Activated T-cell treated with anti-CD3 and anti-CD28 coated beads, Interleukin-2, amount 50 U/mL, for 4 hours (primary cell): ENCODE measurements at places on chromosomes 16 and 17. TPM values are rescaled to one million over a fixed set of nuclear protein-coding genes. Genes with fewer than 3 reads are reported as not detected.

GRCh38 chr16:49825041-49825440, 30.9 kb downstream of the ZNF423 start:
- no peak for DNase-seq

DNA sequence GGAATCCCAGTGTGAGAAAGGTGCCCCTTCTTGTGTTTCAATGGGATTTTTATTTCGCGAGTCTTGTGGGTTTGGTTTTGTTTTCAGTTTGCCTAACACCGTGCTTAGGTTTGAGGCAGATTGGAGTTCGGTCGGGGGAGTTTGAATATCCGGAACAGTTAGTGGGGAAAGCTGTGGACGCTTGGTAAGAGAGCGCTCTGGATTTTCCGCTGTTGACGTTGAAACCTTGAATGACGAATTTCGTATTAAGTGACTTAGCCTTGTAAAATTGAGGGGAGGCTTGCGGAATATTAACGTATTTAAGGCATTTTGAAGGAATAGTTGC, 567 bp downstream of the UBB start:
- peak; percentile 23 for DNase-seq

DNA sequence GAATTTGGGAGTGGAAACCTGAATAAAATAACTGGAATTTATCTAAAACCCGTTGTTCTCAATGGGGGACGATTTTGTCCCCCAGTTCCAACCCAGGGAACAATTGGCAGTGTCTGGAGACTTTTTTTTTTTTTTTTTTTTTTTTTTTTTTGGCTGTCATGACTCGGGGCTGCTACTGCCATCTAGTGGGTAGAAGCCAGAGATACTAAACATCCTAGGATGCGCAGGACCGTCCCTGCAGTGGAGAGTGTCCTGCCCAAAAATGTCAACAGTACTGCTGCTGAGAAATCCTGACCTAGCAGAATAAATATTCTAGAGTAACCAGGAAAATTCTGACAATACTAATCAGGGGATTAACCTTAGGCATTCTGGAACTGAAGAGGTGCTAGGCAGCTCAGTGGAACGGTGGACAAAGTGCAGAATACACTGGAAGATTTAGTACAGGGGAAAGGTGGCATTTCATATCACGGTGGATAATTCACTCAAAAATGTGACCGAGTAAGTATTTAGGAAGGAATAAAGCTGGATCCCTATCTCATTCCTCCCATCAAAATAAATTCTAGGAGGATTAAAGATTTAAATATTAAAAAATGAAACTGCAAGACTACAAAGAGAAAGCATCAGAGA, 107.6 kb downstream of the SPECC1 start:
- DNase-seq: peak; percentile 37

DNA sequence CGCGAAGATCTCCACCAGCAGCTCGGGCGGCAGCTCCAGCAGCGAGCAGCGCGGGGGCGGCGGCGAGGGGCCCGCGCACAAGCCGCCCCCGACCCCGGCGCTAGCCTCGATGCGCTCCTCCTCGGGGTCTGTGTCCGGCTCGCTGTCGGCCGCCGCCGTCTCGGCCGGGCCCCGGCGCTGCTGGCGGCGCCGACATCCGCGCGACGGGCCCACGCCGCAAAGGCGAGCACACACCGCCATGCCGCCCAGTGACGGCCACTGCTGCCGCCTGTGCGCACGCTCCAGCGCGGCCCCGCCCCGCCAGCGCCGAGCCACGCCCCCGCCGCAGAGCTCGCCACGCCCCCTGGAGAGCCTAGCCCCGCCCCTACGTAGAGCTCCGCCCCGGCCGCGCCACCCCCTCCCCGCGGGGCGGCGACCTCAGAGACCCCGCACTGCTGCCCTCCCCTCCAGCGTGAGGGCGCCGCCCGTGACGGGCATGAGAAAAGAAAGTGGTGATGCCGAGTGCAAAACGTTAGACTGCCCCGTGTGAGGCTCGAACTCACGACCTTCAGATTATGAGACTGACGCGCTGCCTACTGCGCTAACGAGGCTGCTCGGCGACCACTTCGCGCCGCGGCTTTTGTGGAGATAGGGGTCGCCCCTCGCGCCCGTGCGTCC, at the start of gene FBXO31:
TSS of gene FBXO31 (minus strand) at position 272 of the 657 bp plus-strand sequence. CDS start at position 240, 32 bp downstream.
- DNase-seq: peak; percentile 93

DNA sequence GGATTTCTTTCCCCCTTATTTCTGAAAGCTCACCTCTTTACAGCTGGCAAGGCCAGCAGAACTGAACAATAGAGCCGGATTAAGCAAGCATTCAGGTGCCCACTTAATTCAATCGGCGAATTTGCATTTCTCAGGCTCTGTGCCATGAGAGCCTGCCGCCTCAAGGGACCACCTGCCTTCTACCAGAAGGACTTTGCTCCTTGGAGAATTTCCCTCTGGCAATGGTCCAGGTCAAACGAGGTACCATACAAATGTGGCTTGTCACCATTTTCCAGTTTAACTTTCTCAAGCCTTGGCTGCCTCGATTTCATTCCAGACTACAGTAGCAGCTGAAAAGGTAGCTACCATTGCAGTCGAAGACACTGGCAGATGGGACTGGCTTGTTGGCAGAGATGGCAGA, 534.0 kb downstream of the MAF start:
- no peak for DNase-seq

DNA sequence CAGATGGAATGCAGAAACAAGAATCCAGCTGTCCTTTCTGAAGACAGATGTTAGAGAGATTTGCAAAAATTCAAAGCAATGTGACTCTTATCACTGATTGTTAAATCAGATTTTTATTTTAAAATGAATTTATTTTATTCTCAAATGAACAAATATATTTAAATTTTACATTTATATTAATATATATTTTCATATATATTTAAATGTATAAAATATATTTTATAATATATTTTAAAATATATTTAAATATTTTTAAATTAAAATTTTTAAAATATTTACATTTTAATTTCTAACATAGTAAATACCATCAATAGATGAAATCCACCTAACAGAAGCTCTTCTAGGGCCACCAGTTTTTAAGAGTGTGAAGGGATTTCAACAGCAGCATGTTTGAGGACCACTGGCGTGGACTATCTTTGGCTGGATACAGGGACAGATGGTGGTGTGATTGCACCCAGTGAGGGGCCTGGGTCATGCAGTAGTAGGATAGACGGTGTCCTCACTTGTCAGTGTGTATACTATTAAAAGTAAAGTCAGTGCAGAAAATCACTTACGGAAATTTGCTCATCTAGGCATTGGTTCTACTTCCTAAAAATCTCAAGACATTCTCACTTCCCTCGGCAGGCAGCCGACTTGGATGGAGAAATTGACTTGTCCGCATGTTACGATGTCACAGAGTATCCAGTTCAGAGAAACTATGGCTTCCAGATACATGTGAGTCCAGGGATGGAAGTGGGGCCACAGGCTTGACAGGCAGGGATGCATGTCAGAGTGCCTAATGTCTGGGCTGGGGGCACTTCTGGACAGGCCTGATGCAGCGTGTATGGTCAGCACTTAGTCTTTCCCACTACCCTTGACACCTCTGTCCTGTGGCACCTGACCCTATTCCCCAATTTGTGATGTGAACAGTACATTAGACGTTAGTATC, 56.3 kb downstream of the PLD6 start:
- no peak for DNase-seq

Gene ERAL1
- 80.8 TPM for total RNA-seq

- DNase-seq: no peak
Measured at GRCh38 chr17:80036715-80037477, 454 bp downstream of the CCDC40 start.

Gene TMEM114
- not detected for total RNA-seq

GRCh38 chr16:88812513-88813268, 963 bp upstream of the APRT start:
- no peak for DNase-seq

Gene SPAG5
- 30.4 TPM for total RNA-seq

DNA sequence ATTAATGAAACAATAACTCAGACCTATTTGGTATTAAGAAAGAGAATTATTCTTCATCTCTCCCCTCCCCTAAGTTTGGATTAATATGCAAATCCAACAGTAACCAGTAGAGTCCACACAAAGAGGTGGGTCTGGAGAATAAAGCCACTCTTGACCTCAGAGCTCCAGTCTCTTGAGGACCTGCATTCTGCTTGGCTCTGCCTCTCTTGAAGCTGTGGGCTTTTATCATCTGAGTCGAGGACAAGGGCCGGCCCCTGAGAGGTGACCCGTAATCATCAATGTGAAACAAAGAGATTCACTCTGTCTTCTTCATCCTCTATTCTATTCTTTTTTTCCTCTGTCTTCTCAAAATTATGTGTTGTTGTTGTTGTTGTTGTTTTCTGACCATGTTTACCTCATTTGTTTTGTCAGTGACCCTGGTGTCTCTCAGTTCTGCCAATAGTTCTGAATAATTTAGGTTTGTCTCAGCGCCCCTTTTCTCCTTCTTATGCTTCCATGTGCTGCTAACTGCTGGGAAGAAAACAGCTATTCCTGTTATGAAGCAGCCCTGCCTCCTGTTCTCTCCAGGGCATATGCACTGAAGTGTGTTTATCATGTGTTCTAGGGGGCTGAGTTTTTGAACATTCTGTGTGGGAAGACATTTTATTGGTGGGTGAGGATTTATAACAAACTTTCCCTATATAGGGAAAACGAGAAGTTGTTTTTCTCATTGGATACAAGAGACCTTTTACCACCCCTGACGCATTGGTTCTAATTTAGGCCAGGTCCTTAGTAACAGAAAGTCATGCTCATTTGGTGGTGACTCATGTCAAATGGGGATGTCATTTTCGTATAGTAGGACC, 135.8 kb downstream of the TRIM37 start:
- DNase-seq: no peak

DNA sequence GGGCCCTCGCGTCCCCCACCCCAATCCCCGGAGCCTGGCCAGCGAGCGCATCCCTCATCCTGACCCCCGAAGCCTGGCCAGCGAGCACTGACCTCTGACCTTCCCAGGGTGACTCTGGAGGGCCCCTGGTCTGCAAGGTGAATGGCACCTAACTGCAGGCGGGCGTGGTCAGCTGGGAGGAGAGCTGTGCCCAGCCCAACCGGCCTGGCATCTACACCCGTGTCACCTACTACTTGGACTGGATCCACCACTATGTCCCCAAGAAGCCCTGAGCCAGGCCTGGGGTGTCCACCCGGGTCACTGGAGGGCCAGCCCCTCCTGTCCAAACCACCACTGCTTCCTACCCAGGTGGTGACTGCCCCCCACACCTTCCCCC, 2.3 kb downstream of the TPSD1 start:
- DNase-seq: no peak

Gene G6PC1
- not detected for total RNA-seq

Gene RASD1
- 1.3 TPM for total RNA-seq

Gene NDUFAB1
- 196 TPM for total RNA-seq

Gene KRTAP4-9
- not detected for total RNA-seq

DNA sequence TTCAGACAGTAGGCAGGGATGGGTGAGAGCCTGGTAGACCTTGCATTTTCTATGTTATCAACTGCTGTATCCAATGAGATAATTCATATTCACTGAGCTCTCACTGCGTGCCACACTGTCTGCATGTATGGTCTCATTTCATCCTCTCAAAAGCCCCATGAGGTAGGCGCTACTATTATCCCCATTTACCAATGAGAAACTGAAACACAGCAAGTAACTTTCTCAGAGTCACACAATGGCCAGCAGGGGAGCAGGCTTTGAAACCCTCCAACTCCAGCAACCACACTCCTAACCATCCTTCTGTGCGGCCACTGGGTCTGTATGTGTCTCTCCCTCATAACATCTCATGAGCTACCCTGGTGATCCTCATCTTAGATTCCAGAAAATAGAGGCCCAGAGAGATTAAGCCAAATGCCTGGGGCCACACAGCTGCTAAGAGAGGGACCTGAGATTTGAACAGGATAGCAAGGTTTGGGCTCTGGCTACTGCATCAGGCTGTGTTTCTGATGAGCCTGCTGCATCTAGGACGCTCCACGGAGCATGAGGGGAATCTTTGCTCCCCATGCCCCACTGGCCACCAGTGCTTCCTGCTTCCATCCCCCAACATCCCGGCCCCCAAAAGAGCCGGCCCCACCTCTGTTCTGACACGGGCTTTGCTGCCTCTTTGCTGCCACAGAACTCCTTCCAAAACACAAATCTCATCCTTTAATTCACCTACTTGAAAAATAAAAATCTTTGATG, 3.2 kb downstream of the CCR7 start:
- peak; percentile 43 for DNase-seq

- DNase-seq: no peak
Measured at GRCh38 chr16:73753931-73754330, 542.7 kb upstream of the PSMD7 start.

Gene KRT39
- not detected for total RNA-seq
